ENCODE measurements at places on chromosomes 16 and 17.

- DNase-seq, result no peak
Measured at GRCh38 chr17:32870027-32870670, 6.8 kb downstream of the MYO1D start.

DNA sequence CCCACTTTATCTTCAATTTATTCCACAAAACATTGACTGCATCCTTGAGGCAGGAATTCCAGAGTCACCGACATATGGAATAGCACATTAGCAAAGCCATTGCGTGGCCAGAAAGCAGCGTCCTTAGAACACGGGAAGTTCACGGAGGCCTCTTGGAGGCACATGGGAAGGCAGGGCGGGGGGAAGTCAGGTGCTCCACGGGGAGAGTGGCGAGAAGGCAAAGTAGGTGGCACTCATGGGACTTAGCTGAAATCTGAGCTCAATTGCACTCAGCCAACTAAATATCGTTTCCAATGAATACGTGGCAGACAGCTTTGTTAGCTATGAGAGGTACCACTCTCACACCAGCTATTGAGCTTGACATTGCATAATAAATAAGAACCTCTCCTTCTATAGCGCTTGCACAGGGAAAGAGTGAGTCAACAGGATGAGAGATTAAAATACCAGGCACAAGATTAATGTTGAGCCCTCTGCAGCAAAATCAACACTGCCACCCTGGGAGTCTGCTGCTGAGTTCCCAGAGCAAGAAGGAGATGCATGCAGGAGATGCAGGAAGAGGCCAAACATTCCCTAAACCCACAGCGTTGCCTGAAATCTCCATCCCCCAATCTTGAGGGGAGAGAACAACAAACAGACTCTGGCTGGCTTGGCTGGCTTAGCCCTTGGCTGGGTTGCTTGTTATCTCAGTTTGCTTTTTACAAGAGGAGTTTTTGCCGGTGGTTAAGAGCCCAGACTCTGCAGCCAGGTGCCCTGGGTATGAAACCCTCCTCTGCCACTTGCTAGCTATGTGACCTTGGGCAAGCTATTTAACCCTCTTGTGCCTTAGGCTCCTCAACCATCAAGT is 28.8 kb downstream of the ABCC12 start:
- peak; percentile 90 for DNase-seq

- DNase-seq, result no peak
Measured at GRCh38 chr17:9577373-9577709, 899 bp downstream of the CFAP52 start.

GRCh38 chr17:41178341-41178740 is 320 bp upstream of the KRTAP4-2 start:
- DNase-seq, result peak; percentile 2

DNA sequence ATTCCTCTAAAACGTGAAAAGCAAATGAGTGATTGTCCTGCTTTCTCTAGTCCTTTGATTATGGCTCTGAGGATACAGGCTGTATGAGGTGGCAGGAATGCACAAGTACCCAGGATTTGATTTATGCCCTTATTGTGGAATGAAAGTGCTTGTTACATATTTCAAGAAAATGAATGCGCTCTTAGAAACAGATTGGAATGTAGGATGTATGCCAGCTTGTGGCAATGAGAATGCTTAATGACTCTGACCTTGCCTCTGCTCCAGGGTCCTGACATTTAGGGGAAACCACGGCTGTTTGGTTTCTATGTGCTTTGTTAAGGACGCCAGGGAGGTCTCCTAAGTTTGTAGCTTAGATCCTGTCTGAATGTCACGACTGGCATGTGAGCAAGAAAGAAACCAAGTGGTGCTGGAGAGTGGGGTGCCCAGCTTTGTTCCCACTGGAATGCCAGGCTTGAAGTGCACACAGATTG is 22.0 kb downstream of the PRCD start:
- peak; percentile 49 for DNase-seq

GRCh38 chr16:63447121-63447520 is 1410.9 kb upstream of the CDH8 start:
- DNase-seq, result no peak

- no peak for DNase-seq
Measured at GRCh38 chr16:46914556-46915201, 30.5 kb downstream of the GPT2 start.

DNA sequence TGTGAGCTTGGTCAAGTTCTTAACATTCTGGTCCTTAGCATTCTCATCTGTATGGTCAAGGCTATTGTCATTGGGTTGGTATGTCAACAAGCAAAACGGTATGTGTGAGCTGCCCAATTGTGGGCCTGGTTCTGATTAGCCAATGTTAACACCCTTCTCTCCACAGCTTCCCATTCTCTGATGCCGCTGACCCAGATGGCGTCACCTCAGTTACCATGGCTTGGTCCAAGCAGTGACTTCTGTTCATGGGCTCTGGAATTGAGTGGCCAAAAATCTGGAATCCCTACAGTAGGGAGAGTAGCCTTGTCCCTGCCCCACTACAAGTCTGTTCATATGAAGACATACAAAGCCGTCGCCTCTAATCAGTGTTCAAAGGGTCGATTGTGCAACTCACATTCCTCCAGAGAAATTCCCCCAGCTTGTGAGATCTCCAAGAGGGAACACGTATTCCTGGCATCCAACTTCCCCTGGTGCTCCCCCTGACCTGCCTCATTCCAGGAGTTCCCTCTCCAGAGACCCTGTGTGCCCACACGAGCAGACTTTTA is 15.8 kb downstream of the TMEM98 start:
- peak; percentile 96 for DNase-seq

- no peak for DNase-seq
Measured at GRCh38 chr17:44387804-44388203, 1.6 kb downstream of the ITGA2B start.

GRCh38 chr17:82239926-82240505 is 11.2 kb downstream of the SLC16A3 start:
- no peak for DNase-seq

DNA sequence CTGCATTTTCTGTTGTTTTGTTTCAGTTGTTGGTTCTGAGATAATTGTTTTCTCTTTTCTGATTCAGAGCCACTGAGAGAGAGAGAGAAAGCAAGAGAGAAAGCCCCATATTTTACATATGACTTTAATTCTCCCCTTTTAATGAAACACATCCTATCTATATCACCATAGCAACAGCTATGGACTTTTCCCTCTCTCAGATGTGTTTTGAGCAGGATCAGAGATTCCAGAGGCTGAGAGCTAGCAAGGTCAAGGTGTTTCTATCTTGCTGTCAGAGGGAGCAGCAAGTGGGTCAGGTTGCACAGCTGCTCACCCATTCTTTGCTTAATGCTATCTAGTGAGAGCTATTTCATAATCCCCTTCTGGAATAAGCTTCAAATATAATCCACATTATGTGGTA is 415.9 kb downstream of the CA10 start:
- DNase-seq, result no peak

Measured in adipocyte (in vitro differentiated cells).